ENCODE measurements at places on chromosomes 1 and 21. TPM values are rescaled to one million over a fixed set of nuclear protein-coding genes. Genes with fewer than 3 reads are reported as not detected.

Gene SLC26A9
- total RNA-seq = 0.04 TPM

- DNase-seq = no peak
These were observed 11.0 kb downstream of the EVA1C start for GRCh38 chr21:32423320-32424190.

GRCh38 chr1:219266524-219266923 is 92.8 kb downstream of the LYPLAL1 start:
- no peak for DNase-seq

DNA sequence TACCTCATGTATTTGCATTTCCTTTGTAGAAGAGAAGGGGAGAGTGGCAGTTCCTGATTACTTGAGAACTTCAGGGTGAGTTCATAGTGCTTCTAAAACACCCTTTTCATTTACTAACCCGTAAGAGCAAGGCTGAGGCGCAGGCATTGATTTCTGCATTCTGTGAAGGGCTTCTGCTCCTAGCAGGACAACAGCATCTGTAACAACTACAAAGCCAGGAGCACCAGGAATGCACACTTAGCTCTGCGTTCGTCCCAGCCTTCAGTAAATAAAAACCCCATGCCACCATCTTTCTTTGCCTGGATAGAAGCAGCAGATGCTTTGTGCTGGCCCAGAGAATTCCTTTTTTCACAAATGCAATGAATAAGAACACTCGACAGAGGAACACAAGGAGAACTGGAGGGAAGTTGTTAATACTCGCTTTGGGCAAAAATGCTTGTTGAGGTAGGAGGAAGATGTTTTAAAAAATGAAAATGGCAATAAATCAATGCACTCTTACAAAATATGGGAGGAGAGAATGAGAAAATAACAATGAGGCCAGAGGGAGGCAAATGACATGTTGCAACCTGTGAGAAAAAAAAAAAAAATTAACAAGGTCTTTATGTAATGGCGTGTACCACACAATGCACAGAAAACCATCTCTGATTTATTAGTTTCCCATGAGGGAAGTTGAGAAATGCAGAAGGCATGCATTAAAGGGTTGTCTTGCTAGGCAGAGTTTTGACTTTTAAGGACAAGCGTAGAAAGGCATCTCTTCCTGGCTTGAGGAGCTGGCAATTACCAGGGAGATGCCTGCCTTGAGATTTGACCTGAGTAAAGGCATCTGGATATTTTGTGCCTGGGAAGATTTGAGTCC is 418.8 kb downstream of the DISC1 start:
- no peak for DNase-seq

- no peak for DNase-seq
These were observed 9.8 kb downstream of the OR2W3 start for GRCh38 chr1:247905181-247905580.

DNA sequence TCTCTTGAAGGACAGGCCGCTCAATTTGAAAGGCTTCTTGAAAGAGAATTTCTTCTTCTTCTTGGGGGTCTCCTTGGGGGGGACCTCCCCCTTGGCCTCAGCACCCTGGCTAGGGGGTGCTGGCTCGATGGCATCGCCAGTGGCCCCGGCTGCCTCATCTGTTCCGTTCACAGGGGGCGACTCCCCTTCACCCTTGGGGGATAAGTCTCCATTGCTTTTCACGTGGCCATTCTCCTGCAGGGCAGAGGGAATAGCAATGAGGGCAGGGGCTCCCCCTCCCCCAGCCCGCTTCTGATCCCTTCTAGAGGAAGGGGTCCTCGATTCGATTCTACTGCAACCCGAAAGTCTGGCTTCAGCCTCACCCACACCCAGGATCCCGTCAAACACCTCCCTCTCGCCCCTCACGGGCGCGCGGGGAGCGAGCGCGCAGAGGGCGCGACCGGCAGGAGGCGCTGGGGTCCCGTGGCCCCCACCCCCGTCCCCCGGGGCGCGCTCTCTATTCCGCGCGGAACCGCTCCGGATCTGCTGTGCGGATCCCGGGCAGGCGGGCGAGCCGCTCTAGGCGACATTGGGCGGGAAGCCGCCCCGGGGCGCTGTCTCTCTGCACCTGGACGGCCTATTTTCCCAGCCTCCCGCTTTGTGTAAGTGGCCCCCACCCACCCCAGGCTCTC is 1.0 kb downstream of the MARCKSL1 start:
- peak; percentile 63 for DNase-seq

DNA sequence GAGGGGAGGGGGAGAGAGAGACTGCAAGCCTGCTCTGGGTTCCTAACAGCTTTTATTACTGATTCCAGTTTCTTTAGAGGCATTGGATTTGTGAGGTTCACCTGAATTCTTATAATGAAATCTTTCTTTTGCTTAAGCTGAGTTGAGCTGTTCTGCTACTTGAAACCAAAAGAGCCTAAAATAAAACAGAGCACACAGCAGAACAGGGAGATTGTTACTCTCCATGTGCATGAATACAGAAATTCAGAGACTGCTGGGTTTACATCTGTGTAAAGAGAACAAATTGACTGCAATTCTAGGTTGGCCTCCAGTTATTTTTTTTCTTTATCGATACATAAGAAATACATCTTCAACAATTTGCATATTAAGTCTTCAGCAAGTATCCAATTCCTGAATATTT is 168.8 kb upstream of the NRIP1 start:
- no peak for DNase-seq
